ENCODE measurements at places on chromosomes 2 and 18.

- no peak for DNase-seq
Observed at GRCh38 chr2:234703258-234703657, 206.4 kb upstream of the ARL4C start.

DNA sequence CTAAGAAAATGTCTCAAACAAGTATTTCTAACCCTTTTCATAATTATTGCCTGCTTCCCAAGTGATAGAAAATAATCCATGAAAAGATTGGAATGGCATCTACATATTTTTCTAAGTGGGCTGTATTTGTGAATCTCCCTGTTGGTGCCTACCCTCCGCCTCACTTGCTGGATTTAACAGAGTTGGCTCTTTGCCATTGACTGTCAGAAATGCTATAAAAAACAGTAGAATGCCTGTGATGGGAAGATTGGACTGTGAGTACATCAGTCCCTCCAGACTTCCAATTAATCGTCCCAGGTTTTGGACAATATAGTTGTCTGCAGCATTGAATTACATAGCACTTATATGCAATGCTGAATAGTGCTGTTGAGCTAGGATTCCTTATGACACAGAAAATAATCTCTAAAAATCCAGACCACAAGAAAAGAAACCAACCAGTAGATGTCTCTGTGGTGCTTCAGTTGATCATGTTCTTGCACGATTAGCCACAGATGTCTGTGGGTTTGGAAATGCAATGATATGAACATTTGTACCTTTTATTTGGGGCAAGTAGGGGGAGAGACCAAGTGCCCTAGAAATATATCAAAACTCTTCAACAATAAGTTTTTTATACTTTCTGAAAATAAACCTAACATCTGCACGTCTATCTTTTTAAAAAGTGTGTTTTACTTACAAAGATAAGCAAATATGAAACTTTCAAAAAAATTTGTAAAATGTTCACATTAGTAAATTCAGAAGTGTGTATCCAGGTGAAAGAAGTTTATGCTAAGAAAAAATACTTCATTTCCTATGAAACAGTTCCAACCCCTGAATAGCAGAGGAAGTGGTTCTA lies 88.5 kb downstream of the DYNAP start:
- DNase-seq = peak; percentile 1

- no peak for DNase-seq
Observed at GRCh38 chr2:7513834-7514233, 596.6 kb downstream of the RNF144A start.

DNA sequence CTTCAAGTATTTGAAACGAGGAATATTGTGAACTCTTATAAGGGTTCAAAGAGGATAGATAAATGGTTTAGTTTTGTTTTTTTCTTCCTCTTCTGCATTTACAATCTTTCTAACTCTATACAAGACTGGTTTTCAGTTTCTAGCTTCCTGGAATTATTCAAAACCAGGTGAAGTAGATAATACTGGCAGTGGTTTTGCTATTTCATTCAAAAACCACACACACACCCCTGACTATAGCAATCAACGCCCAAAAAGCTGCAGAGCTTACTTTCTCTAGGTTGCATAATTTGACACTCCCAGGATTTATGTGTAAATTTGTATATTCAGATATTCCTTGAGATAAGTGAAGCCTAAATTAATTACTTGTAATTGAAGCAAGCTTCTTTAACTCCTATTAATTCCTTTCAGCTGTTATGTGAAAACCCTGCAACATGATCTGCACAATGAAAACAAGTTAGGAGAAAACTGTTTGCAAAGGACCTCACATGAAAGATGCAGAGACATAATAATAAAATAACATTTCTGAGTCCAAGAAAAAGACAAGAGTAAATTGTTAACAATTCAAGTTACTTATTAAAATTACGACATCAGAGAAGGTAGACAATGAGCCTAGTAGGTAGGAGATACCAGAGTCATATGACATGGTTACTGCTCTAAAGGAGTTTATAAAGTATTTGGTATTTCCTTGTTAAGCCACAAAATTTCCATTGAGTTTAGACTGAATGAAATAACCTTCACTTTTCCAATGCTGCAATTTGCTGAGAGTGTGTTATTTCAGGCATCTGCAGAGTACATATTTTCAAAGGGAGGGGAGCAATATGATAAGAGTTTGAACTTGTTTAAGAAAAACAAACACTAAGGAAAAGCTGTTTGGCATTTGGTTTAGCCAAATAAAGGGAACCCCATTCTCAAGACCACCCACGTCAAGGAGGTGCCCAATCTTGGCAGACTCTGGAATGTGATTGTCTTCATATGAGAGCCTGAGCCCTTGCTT lies 1.6 kb upstream of the NFE2L2 start:
- DNase-seq = no peak

GRCh38 chr18:53698907-53699306 lies 525.6 kb downstream of the MBD2 start:
- DNase-seq = peak; percentile 65

DNA sequence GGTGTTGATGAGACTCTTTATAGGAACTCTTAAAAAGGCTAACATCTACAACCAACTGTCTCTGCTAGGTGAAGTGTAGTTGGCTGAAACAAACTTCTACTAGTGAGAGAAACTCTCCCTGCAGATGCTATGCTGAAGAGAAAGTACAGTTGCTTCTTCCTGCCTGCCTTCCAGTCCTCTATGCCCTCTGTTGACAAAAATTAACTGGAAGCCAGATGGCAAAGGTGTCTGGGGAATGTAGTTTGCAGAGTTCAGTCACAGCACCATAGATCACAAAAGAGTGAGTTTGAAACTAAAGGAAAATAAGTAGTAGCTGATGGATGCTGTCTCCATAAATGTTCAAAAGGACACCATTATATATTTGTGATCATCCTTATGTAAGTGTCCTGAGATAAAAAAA lies 958.8 kb upstream of the NRXN1 start:
- no peak for DNase-seq

GRCh38 chr18:5955861-5956260 lies 60.5 kb upstream of the TMEM200C start:
- no peak for DNase-seq

- DNase-seq = no peak
Observed at GRCh38 chr2:96830044-96830562, 13.7 kb downstream of the ANKRD23 start.

DNA sequence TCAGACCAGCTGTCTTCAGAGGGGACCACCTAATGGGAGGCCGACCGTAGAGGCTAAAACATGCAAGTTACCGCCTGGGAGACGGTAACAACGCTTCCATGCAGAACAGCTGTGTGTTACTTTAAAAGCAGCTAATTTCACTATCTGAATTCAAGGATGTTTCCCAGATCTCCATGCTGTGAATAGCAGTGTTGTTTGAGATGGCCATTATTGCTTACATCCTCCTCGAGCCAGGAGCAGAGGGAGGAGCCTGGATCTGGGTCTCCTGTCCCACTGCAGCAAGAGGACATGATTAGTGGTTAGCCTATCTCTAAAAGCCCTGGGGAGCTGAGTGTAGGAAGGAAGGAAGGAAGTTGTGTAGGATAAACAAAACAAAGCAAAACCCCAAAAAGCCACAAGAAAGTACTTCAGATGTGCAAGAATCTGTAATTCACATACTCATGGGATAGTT lies 50.9 kb downstream of the ACTR2 start:
- DNase-seq = no peak

DNA sequence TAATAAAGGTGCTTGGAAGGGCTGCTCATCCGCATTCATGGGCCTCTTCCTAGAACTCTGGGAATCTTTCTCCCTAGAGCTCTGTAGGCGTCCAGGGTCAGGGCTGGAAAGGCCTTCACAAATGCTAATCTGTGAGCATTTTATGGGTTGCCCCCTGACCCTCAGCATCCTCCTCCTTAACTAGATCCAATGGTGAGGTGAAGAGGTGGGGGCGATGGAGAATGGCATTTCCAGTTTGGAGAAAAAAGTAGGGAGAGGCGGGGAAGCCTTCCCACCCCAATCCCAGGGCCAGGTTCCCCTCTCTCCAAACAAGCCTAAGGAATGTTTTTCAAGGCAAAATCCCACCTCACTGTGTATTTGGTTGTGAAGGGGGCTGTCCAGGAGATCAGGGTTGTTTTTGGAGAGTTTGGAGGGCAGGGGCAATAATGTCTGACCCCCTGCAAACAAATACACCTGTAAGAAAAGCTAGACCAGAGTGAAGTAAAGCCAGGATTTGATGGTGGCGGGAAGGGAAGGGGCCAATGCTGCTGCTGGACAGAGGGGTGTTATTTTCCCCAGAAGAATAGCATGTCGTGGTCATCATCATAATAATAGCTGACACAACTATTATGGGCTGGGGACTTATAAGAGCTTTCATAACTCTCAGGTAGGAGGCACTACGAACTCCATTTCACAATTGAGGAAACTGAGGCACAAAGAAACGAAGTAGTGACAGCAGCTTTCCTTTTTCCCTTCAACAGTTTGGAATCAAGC lies 1.4 kb upstream of the MYCN start:
- DNase-seq = no peak

DNA sequence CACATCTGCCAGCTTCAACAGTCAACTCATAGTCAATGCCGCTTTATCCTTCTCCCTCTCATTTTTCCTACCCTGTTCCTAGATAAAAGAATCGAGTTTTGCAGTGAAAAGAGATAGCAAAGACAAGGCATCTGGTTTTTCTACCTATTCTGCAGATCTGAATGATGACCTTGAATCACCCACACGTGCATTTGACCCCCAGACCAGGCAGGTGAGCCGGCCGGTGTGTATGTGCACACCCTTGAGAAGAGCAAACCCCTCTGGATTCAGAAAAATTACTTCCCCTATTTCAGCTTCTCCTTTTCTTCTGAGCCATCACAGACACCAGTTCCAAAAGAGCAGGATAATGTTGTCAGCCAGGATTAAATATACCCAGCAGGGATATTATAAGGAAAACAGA lies 115.6 kb upstream of the ST6GAL2 start:
- DNase-seq = no peak

DNA sequence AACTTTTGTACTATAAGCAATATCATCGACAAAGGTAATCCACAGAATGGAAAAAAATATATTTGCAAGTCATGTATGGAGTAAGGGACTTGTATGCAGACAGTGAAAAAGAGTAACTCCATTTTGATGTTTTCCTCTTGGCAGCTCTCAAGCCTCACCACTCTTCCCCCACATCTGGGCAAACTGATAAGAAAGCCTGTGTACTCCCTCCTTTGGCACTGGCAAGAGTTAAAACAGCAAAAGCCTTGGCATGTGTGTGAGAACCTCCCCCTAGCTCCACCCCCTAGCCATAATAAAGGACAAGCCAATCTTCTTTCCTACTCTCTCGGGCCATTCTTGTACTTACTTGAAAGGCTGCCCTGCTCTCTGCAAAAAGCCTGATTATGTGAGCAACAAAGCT lies 335.2 kb downstream of the LRATD1 start:
- no peak for DNase-seq

DNA sequence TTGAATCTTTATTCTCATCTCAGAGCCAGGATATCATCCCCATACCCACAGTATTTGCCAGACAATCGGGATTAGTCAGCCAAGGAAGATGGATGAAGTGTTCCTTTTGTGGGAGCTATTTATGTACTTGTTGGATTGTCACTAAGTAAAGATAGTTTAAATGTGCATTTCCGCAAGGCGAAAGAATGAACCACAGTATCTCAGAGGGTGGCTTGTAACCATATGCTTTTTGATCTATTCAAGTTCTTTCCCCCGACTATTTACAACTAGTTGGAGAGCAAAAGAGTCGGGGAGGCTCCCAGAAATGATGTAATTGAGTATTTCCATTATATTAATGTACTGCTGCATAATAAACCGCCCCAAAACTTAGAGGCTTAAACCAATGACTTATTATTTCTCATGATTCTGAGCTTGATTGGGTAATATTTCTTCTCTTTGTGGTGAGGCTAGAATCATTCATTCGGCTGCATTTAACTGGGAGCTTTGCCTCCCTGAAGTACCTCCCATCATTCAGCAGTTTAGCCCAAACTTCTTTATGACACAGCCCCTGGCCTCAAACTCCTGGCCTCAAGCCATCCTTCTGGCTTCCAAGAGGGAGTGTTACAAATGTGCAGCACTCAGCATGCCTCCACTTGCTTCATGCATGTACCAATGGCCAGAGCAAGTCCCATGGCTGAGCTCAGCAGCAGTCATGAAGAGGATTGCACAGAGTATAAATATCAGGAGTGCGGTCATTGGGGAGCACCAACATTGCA lies 423.7 kb downstream of the METTL4 start:
- no peak for DNase-seq

- no peak for DNase-seq
Observed at GRCh38 chr2:120552800-120553481, 182.7 kb upstream of the GLI2 start.

DNA sequence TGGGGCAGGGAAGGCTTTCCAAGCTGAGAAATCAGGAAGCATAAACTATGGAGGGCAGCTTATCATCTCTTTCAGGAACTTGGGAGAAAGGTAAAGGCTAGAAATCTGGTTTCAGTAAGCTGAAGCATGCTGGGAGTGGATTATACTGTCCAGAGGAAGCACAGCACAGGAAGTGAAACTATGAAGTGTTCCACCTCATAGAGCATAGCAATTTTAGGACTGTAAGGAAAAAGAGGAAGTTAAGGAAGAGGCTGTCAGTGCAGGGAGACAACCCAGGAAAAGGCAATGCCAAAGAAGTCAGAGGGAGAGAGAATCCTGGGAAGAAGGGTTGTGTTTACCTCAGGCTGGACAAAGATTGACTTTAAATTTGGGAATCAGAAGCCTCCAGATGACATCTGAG lies 51.9 kb downstream of the EFEMP1 start:
- DNase-seq = no peak

DNA sequence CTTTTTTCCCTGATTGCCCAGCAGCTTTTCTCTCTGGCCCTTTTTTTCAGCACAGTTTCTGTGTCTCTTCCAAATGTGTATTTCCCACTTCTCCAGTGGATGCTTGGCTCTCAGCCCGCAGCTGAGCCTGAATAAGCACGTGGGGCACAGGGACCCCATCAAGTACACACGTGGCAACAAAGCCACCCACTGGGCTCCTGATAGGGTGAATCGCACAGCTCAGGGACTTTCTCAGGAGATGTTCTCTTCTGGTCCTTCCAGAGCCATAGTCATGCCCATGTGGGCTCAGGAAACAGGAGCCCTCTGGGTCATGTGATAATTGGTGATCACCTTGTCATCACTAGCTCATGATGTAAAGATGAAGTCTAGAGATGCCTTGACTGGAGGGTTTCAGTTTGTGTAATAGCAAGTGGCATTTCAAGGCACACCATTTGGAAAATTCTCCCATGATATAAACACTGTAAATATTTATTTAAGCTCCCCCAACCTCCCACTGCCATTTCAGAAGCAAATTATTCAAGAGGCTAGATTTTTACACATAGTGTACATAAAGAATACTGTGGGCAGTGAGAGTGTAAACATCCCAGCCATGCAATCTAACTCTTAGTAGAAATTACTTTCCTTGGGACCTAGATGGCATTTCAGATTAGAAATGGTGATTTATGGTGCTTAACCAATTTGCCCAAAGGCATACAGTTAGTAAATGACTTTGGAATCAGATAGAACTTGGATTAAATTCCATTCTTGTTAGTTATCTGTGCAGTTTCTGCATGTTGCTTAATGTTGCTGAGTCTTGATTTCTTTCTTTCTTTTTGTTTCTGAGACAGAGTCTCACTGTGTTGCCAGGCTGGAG lies 597.5 kb downstream of the SLC4A3 start:
- DNase-seq = no peak
